ENCODE measurements at places on chromosomes 16 and 17. TPM values are rescaled to one million over a fixed set of nuclear protein-coding genes. Genes with fewer than 3 reads are reported as not detected.

DNA sequence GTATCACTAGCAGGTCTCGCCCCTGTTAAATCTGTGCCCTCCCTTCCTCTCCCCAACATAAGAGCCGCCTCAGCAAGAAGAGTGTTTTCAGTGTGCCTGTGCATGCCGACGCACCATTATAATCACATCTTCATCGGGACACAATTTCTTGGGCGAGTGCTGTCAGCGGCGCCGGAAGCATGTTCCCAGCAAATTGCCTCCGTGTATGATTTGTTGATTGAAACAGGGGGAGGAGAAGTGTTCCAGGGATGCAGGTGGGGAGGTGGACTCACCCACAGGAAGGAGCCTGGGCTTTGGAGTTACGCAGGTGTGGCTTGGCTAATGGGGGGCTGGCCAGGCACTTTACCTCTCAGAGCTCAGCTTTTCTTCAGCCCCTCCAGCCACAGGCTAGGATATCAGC, 53.6 kb downstream of the SPACA3 start:
- no peak for DNase-seq

SNX20 gene
- total RNA-seq: 0.36 TPM

GRCh38 chr16:79009896-79010295, 590.6 kb downstream of the MAF start:
- no peak for DNase-seq

DNA sequence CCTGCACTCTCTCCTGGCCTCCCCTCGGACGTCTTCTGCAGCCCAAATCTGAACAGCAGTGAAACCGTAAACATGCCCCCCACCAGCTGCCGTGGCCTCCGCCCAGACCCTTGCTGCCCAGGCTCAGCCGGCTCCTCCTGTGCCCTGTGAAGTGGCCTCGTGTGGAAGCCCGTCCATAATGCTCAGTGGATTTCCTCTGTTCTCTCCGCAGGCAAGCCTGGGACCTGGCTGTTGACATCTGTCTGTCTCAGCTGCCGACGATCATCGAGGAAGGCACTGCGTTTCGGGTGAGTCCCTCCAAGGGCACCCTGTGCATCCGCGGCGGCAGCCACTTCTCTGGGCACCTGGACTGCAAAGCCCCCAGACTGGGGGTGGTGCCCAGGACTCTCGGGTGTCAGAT, 153.9 kb upstream of the CHMP6 start:
- no peak for DNase-seq

TPSG1 gene
- total RNA-seq: not detected

- peak; percentile 36 for DNase-seq
Observed at GRCh38 chr17:79084291-79085153, 9.9 kb downstream of the ENGASE start.

CDK5R1 gene
- 39.6 TPM for total RNA-seq

ITGAD gene
- not detected for total RNA-seq

CCL13 gene
- total RNA-seq: not detected

- no peak for DNase-seq
Observed at GRCh38 chr16:77416939-77417480, 17.8 kb downstream of the ADAMTS18 start.

DNA sequence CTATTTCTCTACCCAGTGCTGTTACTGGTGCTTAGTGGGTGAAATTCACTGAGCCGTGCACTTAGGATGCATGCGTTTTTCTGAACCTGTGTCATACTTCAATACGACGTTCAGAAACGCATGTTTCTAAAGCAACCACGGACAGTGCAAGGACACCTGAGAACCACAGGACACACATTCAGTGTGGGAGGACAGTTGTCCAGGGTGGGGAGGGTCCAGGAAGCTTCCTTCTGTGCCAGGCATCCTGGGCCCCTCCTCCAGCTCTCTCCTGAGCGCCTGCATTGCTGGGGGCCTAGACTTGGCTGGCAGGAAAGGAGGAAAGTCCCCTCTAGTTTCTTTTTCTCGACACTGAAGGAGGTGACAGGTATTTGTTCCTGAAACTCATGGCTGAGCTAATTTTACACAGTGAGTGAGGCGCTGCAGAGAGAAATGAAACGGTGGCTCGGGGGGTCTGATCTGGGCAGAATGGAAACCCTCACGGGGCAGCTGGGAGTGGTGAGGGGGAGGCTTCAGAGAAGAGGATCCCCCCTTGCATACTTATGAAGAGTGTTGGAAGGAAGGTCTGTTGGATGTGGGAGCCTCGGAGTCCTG, 89.9 kb downstream of the IRF8 start:
- DNase-seq: no peak

- DNase-seq: no peak
Observed at GRCh38 chr17:28796062-28796461, 46.5 kb downstream of the FAM222B start.

INCA1 gene
- total RNA-seq: not detected

GRCh38 chr17:17093764-17094163, 51.5 kb downstream of the MPRIP start:
- no peak for DNase-seq

DNA sequence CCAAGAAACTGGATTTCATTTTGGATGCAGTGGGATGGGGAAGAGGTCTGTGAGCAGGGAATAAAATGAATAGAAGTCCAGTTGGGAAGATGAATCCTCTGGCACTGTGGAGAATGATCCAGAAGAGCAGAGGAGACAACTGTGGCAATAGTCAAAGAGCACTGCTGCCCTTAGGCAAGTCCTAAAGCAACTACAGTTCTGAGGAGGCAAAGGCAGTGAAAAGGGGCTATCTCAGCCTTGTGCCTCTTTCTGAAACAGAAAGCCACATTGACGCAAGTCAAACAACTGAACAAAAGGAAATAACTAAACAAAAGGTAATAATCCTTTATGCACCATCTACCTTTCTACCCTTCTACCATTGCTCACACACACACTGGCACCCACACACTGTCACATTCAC, 238.0 kb upstream of the AXIN2 start:
- DNase-seq: no peak

AOC3 gene
- total RNA-seq: 0.67 TPM

- no peak for DNase-seq
Observed at GRCh38 chr16:78522327-78522726, 422.9 kb downstream of the WWOX start.

- peak; percentile 41 for DNase-seq
Observed at GRCh38 chr16:30663820-30664219, 5.6 kb downstream of the FBRS start.

HSF5 gene
- not detected for total RNA-seq

- no peak for DNase-seq
Observed at GRCh38 chr16:85857406-85857805, 41.6 kb upstream of the IRF8 start.

NTHL1 gene
- total RNA-seq: 25.7 TPM

- no peak for DNase-seq
Observed at GRCh38 chr16:1871974-1872635, at the start of gene MEIOB. Gene MEIOB (minus strand): TSS chr16:1872164. CDS start chr16:1868175, 3,989 bp downstream.

GRCh38 chr17:57507828-57508227, 237.3 kb downstream of the CCDC182 start:
- DNase-seq: no peak

DNA sequence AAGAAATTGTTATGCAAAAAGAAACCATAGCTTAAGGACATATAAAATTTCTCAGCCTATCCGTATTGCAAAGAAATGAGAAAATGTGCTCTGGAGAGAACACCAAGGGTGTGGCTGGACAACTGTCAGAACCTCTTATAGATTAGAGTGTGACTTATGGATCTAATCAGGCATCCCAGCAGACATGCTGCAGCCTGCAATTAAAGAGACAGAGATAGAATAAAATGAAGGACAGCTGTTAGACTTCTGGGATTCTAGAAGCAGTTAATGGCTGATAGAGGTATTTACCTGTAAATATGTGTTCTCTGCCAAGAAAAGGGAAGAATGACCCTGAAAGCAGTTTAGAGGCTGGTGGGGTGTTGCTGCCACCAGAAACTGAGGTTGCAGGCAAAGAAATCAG, 160.1 kb upstream of the KIF2B start:
- DNase-seq: no peak

GRCh38 chr17:72332367-72332766, 211.5 kb downstream of the SOX9 start:
- DNase-seq: no peak

DNA sequence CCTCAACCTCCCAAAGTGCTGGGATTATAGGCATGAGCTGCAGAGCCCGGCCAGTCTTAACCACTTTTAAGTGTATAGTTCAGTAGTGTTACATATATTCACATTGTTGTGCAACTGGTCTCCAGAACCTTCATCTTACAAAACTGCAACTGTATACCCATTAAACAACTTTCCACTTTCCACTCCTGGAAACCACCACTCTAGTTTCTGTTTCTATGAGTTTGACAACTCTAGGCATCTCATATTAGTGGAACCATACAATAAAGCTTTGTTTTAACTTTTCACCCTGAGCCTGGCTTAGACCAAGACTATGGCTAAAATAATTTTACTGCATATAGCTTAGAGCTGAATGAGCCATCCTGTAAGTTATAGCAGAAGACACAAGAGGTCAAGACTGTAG, 108.0 kb upstream of the GOT2 start:
- no peak for DNase-seq

GRCh38 chr17:29036584-29036983, 6.4 kb upstream of the PIPOX start:
- no peak for DNase-seq

DNA sequence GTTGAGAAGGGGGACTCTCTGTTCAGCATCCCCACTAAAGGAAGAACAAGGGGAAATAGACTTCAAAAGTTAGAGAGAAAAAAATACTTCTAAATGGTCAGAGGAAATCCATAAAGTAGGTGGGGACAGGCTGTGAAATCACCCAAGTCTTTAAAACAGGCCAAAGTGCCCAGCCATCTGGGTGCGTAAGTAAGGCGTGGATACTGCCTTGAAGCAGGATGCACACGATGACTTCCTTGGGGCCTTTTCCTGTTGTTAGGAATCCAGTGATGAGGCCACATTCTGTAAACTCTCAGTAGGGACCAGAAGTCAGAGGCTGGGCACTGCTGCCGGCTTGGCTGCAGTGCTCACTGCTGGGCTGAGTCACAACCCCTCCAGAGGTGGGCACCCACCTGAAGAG, 9.2 kb downstream of the AXIN2 start:
- DNase-seq: no peak

CAPNS2 gene
- total RNA-seq: not detected

DNA sequence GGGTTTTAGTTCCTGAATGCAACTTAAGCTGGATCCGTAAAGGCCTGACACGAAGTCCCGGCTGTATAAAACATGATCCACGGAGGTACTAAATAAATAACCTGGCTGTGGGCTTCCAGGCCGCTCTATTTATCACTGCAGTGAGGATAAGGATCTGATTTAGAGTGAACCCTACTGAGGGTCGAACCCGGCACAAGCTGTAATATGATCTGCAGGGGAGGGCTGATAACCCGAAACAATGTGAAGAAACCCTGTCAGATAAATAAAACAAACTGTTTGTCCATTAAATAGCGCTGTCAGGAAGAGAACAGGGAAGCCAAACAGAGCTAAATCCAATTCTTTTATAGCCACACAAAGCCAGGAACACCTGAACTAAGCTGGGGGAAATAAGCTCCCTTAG, 375.6 kb upstream of the SALL1 start:
- no peak for DNase-seq

DPEP1 gene
- not detected for total RNA-seq

DNA sequence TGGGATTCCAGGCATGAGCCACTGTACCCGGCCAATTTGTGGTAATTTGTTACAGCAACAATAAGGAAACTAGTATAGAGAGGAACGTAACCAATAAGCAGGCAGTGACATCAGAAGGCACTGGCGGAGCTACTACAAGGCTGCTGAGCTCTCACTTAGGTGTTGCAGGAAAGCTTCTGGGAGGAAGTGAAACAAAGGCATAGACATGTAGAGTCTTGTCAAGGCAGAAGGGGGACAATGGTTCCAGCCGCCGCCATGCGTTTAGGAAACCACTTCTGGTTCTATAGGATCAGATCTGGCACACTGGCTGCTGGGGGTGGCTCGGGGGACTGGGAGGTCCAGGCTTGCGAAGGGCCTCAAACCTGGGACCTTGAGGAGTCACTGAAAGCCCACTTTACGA, 9.4 kb upstream of the CPSF4L start:
- DNase-seq: no peak

DNA sequence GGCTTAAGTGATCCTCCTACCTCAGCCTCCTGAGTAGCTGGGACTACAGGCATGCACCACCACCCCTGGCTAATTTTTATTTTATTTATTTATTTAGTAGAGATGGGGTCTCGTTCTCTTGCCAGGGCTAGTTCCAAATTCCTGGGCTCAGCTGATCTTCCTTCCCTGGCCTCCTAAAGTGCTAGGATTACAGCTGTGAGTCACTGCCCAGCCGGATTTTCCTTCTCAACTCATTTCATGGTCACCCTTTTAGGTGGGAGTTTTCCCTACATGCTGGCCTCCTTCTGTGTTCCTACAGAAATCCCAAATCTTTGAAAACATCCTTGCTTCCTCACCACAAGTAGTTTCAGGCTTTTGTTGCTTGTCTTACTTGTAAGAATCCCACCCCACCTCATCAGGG, 102.1 kb upstream of the SIAH1 start:
- DNase-seq: peak; percentile 19

MYH4 gene
- not detected for total RNA-seq

HOXB6 gene
- 22.9 TPM for total RNA-seq

GDPD3 gene
- total RNA-seq: 0.24 TPM

SEC14L5 gene
- 0.16 TPM for total RNA-seq

NETO2 gene
- total RNA-seq: 6.3 TPM

DNA sequence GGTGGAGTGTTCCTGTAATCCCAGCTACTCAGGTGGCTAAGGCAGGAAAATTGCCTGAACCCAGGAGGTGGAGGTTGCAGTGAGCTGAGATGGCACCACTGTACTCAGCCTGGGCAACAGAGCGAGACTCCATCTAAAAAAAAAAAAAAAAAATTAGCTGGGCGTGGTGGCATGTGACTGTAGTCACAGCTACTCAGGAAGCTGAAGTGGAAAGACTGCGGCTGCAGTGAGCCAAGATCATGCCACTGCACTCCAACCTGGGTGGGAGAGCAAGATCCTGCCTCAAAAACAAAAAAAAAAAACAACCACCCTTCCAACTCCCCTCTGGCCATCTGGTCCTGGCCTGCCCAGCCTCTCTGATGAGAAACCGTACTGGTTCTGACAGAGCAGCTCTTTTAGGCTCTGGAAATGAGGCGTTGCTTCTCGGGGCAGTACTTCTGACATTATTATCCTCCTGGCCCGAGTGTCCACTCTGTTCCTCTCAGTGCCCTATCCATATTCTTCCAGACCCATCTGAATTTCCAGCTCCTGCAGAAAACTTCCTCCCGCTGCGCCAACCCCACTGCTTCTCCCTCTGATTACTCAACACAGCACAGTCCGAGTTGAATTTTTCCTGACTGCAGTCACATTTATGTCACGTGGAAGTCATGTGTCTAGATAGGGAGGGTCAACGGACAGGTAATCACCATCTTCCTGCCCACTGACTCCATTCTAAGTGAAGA, 13.3 kb downstream of the GGA2 start:
- DNase-seq: no peak

DNA sequence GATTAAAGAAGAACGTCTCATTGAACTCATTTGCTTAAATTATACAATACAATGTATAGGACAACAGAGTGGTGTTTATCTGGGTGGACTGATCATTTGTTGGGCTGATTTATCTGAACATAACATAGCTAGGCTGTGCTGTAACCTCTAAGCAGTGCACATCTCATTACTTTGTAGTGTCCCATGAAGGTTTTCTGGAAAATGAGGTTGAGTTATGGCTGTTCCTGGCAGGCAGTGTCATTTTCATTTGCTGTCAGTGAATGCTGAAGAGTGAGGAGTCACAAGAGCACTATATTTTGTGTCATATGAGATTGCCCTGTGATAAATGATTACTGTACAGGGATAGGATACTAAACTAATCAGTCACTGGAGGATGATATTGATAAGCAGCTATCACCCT, 340.2 kb downstream of the HS3ST3B1 start:
- DNase-seq: no peak

BOLA2 gene
- total RNA-seq: 9.5 TPM
